Occipital lobe (tissue), 3 donors: ENCODE measurements at places on chromosomes 11 and 22. TPM values are rescaled to one million over a fixed set of nuclear protein-coding genes. Genes with fewer than 3 reads are reported as not detected.
A peak's percentile ranks its signal among the peaks of the same experiment; 100 is the strongest.

The CST6 gene
- total RNA-seq: not detected

- DNase-seq: no peak
Observed at GRCh38 chr11:85407648-85408047, 219.5 kb downstream of the DLG2 start.

DNA sequence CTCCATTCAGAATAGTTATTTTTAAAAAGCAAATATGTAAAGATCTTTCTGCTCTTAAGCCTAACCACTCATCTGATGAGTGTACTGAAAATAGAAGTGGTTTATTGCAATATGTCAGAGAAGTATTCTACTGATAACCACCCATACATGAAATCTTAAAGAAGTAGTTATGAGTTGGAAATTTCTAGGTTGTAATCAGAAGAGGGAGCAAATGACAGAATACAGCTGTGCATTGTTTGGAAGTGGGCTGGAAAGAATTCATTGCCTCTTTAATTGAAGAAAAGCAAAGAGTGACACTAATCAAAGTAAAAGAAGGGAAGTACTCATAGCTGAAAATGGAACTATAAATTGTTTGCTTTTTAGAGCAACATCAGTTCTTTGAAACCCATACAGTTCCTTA is 39.4 kb downstream of the FDX1 start:
- DNase-seq: no peak

- DNase-seq: no peak
Observed at GRCh38 chr11:102932678-102933077, 22.9 kb downstream of the MMP13 start.

GRCh38 chr11:35927682-35928081 is 16.2 kb upstream of the LDLRAD3 start:
- peak; percentile 35 for DNase-seq

DNA sequence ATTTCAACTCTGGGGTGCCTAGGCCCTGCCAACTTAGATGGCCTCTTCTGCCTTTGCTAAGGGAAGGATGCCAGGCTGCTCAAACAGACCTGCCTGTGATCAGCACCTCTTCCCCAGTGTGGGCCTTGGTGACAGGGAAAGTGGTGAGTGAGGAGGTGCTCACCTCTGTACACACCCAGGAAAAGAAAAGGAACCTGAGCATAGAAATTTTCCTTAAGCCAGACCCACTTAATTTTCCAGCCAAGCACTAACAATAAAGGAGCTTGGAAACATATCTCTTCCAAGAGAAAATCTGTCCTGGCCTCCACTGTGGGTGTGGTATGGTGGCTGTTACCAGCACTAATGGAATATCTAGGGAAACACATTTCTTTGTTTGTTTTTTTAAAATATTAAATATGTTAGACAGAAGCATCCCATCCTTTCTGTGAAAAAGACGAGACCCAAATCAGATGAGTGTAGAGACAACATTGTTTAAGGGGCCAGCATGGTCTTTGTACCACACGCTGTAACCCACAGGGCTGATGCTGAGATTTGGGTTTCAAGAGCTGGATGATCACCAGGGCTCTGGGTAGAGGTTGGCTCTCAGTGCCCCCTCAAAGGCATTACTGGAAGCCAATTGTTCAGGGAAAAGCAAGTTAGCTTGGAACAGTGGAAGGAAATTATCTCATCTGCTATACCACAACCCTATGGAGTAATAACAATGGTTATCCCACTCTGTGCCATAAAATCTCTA is 472.2 kb downstream of the INSC start:
- DNase-seq: no peak
